ENCODE measurements at places on chromosomes 13 and 19.

DNA sequence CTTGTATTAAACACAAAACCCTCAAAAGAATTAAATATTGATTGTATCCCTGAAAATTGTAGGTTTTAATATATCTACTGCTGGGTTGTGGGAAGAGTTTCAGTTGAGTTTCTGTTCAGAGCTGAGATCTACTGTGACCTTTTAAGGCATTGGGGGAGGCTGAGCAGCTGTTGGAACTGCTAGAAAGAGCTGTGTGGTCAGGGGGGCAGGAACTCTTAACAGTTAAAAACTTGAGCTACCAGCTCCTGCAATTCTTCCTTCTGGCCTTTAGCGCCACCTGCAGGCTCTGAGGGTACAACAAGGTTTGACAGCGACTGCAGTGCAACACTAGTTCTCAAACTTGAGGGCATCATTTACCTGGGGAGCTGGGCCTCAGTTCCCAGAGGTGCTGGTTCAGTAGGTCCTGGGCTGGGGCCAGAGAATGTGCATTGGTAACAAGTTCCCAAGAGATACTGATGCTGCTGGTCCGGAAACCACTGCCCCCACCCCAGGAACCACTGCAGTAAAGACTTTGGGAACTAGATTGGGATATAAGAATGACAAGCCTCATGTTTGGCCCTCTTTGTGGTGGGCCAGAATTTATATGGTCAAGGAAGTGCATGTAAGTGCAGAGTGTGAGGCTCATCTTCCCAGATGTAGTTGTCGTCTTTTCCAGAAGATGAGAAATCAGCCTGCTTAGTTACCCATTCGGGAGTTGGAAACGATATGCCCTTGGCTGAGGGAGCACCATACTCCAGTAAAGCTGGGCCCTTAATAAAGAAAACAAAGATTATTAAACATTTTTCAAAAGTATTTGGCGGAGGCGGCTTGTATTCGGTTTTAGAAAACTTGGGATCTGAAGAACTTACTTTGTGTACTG is 2.6 kb downstream of the RNASEH2B start:
- DNase-seq, result peak; percentile 91

DNA sequence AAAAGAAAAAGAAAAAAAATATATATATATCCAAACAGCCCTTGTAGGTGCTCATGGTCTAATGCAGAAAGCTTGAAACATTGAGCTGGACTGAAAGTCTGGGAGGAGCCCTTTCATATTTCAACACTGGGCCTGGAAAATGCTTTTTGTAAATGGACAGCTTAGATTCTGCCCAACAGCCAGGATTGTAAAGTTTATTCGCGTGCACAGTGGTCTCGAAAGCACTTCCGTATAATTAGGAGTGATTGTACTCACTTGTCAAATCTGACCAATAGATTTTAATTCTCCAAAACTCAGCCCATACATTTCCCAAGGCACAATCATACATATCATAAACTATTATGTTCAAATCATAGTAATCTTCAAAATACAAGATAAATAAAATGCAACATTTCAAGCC is 260.1 kb downstream of the COL4A1 start:
- DNase-seq, result no peak

GRCh38 chr19:1133471-1133929 is 29.7 kb downstream of the GPX4 start:
- peak; percentile 53 for DNase-seq

DNA sequence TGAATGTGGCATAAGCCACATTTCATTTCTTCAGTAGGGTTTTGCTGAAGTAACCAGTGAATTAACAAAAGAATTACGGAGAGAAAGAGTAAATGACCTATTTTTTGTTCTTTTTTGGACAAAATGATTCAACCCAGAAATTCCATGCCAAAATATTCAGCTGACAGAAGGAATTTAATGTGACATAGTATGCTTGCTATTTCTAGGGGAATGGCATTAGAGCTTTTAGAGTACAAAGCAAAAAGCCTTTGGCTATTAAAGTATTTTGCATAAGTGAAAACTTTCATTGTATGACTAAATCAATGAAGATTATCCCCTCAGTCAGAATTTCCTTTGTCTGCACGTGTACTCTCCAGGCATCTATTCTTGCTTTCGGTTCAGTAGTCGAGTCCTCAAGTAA is 465.3 kb downstream of the COG6 start:
- no peak for DNase-seq

DNA sequence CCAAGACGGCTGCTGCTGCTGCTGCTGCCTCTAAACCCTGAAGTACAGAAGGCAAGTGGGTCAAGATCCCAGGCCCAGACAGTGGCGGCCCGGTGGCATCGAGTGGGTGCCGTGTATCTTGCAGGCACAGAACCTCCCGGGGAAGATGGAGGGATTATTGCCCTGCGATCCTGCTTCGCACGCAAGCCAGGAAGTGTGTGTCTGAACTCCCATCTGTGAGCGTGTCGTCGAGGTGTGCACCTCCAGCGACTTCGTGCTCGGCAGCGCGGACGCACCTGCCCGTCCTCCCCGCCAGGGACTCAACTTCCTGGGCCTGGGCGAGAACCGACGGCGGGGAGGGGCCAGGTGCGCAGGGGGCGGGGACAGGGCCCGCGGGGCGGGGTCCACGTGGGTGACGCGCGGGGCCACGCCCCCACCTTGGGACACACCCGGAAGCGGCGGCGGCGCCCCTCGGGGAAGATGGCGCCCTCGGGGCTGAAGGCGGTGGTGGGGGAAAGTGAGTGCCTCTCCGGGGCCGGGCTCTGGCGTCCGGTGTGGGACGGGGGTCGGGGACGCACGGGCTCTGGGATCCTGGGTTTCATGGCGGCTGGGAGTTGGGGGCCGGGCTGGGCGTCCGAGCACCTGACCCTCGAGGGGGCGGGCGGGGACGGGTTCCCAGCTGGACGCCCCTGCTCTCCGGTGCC is at the start of gene STXBP2:
Gene STXBP2, plus strand, starts transcription at position 420 of the 683 bp plus-strand sequence. Its CDS starts 40 bp downstream, at position 460.
- peak; percentile 85 for DNase-seq
